Right hindlimb (tissue), 1 donor: ENCODE measurements at places on chromosomes 6 and 20.

DNA sequence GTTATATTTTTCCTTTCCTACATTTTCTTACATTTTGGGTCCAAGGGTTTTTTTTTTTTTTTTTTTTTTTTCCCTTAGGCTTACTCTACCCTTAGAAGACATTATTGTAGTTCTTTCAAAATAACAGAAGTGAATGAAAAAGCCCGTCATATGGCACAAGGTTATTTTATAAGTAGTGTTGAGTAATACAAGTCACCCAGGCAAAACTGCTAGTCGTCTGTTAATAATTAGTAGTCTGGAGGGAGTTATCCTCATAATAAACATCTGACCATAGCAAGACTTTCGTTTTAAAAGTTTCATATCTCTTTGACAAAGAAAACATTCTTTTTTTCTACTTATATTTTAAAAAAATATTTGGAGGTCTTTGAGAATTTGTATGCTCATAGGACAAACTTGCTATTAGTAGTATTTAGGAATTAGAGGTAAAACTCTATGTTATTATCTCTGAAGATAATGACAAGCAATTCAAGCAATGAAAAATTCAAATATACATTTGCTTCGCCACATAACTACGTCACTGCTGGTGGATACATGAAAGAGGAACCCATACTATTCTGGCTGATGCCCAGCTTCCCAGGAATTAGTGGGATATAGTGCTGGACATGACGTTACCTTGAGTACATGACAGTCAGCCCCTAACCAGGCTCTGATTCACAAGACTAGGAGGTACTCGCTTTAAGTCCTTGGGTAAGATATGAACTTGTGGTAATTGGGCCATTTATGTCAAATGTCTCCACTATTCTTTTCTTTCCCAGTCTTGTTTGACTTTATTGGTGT lies 532.8 kb downstream of the GRIK2 start:
- no peak for DNase-seq

DNA sequence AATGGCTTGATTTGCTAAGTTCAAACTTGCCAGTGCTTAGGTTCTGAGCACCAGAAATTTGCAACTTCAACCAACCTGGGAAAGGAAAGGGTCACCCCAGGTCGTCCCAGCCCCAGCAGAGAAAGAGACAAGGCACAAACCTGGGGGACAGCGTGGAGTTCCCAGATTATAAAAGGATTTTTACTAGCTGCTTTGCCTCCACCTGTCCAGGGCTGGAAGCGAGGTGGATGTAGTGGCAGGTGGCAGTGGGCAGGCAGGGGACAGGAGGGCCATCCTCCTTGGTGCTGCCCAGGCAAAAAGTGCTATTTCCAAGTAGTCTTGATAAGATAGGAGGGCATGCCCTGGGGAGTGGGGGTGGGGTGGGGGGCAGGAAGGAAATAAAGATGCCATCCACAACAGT lies 4.9 kb downstream of the PAX1 start:
- DNase-seq: no peak

GRCh38 chr20:31695849-31696804 lies 26.5 kb downstream of the BCL2L1 start:
- DNase-seq: no peak

GRCh38 chr6:20723236-20723635 lies 189.0 kb downstream of the CDKAL1 start:
- no peak for DNase-seq

DNA sequence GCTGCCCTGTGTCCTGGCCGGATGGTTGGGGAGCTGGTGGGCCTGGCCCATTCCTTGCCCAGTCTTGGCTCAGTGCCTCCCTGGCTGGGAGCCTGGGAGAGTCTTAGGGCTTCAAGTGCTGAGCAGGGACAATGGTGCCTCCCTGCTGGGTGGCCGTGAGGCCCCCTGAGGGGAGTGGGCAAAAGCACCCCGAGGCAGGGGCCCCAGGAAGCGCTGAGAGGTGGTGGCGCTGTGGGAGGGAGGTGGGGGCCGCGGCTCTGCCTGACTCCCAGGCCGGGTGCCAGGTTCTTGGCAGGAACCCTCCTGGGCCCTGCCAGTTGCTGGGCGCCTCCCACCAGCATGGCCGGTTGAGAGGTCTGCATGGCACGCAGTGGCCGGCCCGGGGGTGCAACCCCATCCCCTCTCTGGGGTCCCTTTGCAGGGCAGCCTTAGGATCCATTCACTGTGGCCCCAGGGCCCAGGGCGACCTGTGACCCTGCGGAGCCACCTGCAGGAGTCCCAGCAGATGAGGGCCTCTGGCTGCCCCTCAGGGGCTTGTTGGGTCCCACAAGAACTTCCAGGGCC lies 9.2 kb upstream of the RPS21 start:
- no peak for DNase-seq

DNA sequence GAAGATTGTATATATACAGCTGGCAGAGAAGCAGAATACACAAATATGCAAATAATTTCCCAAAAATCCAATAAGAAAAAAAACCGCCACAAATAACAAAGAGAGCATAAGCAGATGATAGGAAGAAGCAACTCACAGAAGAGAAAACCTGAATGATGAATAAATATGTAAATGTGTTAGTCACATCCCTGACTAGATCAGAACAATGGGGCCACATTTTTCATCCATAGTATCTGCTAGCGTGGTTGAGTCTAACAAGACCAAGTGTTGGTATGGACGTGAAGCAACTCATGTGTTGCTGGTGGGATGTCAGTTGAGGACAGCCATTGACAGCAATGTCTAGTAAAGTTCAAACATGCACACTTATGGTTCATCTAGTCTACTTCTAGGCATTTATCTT lies 3.9 kb upstream of the SLC22A3 start:
- no peak for DNase-seq

- no peak for DNase-seq
Observed at GRCh38 chr6:30855429-30856075, 28.8 kb upstream of the DDR1 start.

GRCh38 chr20:59325142-59325523 lies 24.7 kb downstream of the EDN3 start:
- DNase-seq: no peak

- no peak for DNase-seq
Observed at GRCh38 chr6:15538106-15538505, 124.7 kb downstream of the DTNBP1 start.
